Activated T-helper 1 cell treated with anti-CD3 and anti-CD28 coated beads, Interleukin-2, amount 50 U/mL, for 16 hours (primary cell): ENCODE measurements at places on chromosomes 6 and 20.

DNA sequence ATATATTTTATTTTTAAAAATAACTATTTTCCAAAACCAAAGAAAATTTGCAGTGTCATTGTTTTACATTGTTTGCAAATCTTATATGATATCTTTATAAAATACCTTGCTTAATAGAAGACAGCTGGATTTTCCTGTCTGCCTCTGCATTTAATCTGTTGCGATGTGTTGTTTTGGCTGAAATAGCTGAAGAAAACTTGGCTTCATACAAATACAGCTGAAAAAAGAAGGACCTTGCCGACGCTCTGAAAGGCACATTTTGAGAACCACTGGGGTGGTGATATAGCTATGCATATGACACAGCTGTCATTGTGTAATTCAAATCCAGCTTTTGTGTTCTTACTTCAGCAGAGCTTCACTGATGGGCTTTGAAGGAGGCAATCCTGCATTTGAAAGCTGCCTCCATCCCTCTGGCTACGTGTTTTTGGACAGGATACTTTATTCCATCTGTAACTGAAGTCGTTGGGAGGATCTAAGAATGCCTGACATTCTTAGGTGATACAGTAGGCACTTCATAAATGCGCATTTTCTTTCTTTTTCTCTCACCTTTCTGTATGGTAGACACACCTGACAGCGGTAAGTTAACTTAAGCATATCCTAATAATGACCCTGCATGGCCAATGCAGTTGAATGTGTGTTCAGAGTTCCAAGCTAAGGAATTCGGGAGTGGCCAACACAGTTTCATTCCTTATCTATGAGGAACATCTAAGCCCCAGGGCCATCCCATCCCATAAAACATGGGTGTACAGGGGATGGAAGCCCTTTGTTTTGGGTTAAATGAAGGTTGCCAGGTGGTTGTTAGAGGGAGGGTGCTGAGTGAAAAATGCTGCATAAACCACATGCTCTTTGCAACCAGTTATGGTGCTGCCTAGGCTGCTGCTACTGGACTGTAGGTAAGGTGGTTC is 213.0 kb downstream of the TFAP2A start:
- DNase-seq: no peak

GRCh38 chr20:48035961-48036731 is 250.9 kb upstream of the SULF2 start:
- no peak for DNase-seq

- no peak for DNase-seq
Measured at GRCh38 chr6:157514659-157515496, 133.9 kb downstream of the ZDHHC14 start.

- no peak for DNase-seq
Measured at GRCh38 chr20:3312940-3313682, 74.1 kb upstream of the SLC4A11 start.

- DNase-seq: no peak
Measured at GRCh38 chr6:151067684-151068596, 171.8 kb upstream of the AKAP12 start.

GRCh38 chr6:116059713-116060571 is 749 bp downstream of the FRK start:
- DNase-seq: no peak

- DNase-seq: no peak
Measured at GRCh38 chr6:133682506-133683307, 206.2 kb upstream of the TCF21 start.

GRCh38 chr20:44454306-44454963 is 21.2 kb upstream of the TTPAL start:
- DNase-seq: no peak

GRCh38 chr6:99091985-99092384 is 144.2 kb upstream of the FBXL4 start:
- no peak for DNase-seq

GRCh38 chr6:89404512-89404911 is 7.6 kb downstream of the RRAGD start:
- no peak for DNase-seq

DNA sequence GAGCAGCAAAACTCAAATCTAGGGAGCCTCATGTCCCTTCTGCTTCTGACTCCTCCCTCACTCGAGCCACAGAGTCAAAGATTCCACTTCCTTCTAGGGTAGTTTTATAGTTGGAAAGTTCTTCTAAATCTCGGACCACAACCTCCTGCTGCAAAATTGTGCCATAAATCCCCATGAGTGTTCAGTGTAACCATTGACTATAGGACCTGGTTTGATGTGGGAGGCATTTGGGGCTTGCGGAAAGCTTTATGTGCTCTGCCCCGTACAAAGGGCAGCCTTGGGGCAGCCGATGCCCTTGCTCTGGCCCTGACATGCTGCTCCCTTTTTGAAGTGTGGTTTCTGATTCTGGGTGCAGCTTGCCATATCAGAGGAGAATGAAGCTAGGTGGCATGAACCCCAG is 43.6 kb upstream of the IER3 start:
- DNase-seq: no peak

GRCh38 chr6:87088076-87088475 is 6.8 kb downstream of the CGA start:
- no peak for DNase-seq

GRCh38 chr6:21769405-21769861 is 175.9 kb downstream of the SOX4 start:
- DNase-seq: no peak

- no peak for DNase-seq
Measured at GRCh38 chr6:96304997-96305396, 216.6 kb upstream of the UFL1 start.

- no peak for DNase-seq
Measured at GRCh38 chr6:14545496-14545895, 427.9 kb downstream of the CD83 start.

GRCh38 chr6:37116326-37116725 is 53.6 kb upstream of the PIM1 start:
- no peak for DNase-seq

DNA sequence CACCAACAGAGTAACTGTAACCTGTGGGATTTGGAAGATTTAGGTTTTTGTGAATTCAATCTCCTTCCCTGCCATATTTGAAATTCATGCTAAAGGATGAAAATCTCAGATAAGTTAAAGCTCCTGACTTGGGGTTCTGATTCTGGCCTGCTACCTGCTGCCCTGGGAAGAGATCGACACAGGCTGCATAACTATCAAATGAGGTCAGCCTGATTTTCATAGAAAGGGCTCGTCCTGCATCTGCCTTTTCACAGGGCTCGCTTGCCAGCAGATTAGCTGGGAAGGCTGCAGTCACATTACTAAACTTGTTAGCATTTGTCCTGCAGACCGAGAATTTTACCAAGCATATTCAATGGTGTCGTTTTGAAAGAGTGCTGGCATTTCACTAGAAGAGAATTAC is 14.6 kb downstream of the GCLC start:
- DNase-seq: no peak

DNA sequence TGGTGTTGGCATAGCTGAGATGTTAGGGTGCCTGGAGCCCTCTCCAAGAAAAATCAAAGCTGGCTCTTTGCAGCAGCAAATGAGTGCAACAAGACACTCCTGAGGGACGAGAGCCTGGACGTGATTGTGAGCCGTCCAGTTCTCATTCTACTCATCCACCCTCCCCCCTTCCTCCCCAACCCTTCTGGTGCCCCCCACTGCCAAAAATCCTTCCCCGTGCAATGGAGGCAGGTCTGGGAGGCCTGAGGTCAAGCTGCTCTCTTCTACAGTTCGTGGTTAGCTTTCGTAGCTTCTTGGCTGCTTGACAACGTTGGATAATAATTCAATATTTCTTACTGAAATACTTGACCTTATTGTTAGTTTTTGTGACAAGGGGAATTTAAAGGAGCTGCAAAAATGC is 185.3 kb upstream of the SUPT3H start:
- no peak for DNase-seq

DNA sequence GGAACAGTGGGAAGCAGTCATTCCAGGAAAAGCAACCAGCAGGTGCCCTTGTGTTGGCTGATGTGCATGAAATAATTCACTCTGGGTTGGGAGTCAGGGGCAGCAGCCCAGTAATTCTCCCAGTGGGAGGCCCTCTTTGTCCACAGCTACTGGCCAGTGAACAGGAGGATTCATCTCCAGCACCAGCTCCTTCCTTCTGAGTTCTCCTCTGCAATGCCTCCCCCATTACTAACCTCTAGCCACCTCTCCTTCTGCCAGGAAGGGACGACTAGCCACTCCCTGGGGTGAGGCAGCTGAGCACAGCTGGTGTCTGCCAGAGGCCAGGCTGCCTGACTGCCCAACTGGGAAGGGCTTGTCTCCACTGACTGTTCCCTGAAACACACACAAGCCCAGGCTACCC is 12.5 kb upstream of the R3HDML start:
- no peak for DNase-seq

DNA sequence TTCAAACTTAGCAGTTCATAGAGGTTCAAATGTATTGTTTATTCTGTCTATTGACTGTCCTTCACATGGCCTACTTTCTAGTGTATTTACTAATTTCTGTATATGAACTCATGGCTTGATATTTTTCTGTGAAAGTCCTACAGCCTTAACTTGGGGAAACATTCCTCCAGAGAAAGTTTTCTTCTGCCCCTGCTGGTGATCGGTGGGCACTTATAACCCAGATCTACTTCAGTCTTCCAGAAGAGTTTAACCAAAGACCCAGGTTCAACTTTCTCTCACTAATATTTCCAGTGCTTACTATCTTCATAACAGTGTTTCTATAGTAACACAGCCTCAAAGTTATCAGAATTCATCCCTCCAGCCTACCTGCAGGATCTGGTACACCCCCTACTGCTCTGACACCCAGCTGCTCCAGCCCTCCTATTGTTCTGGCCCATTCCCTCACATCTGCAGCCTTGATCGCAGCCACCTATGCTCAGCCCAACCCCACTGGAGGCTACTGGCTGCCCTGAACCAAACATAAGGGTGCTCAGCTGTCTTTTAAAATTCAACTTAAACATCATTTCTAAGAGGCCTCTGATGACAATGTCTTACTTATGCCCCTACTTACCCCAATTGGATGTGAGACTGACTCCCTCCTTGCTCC is 72.3 kb downstream of the TBX18 start:
- no peak for DNase-seq

- DNase-seq: no peak
Measured at GRCh38 chr6:53635322-53635721, 30.2 kb downstream of the KLHL31 start.

- DNase-seq: no peak
Measured at GRCh38 chr20:11772226-11772730, 145.4 kb upstream of the BTBD3 start.

DNA sequence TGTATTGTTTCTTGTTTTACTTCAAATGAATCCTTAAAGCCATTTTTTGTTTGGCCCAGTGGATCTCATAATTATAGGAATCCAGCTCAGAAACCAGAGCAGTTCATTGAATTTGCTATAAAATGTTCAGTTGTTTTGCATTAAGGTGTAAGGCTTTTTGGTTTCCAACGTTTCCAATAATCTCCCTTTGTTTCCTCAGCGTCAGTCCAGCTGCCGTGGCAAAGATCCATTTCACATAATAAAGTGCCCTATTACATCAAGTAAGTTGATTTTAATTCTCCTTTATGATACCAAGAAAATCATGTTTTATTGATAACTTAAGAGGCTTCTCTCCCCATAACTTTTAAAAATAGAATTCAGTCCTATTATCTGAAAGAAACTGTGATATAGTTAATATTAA is 472.6 kb downstream of the UTRN start:
- DNase-seq: no peak

DNA sequence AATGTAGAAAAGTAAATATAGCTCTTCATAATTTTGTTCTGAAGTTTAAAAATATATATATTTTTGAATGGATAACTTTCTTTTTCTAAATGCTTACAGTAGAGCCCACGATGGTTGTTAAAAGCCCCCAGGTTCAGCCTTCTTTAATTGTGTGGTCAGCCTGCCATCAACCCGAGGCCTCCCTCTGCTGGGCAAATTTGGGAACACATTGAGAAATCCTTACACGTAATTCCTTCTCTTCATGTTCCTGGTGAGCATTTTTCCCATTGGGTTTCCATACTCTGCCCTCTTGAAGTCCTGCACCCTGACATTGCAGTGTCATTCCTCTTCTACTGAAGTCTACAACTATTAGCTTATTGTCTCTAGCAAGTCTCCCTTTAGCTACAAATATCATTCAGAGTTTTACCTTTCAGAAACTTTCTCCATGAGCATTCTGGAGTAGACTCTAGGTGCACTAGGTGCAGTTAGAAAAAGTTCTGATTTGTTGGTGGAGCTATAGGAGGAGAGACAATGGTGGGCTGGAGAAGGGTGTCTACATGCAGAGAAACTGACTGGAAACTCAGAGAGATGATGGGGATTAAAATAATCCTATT is 40.6 kb downstream of the TRIM38 start:
- no peak for DNase-seq

GRCh38 chr20:5145365-5146098 is 18.7 kb downstream of the CDS2 start:
- no peak for DNase-seq

DNA sequence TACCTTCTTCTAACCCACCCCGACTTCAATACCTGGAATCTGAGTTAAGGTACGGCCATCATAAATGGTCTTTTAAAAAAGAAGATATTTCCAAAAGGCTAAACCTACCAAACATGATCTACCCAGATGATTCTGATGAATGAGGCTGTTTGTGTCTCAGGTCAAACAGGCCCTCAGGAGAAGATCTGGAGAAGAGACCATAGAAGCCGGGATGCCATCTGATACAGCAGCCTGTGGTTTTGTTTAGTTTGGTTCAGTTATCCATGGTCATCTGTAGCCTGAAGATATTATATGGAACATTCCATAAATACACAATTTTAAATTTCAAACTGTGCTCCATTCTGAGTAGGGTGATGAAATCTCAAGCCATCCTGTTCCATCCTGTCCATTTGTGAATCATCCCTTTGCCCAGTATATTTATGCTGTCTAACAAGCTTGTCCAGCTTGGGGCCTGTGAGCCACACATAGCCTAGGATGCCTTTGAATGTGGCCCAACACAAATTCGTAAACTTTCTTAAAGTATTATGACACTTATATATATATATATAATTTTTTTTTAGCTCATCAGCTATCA is 4.0 kb upstream of the CAP2 start:
- DNase-seq: no peak

GRCh38 chr6:52533491-52533890 is 43.4 kb downstream of the TRAM2 start:
- no peak for DNase-seq

DNA sequence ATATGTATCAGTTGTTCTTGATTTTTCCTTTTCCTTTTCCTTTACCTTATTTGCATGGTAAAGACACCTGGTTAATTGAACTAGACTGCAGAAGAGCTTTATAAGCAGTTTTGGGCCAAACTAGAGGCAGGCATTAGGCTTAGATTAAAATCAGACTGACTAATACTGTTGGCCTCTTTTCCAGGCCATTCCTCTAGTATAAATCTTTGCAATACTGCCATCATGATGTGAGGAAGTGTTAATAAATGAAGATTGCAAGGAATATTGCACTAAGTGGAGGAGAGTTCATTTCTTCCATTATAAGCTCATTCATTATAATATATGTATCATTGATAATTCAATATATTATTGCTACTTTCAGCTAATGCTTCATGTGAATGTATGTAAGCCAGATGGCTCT is 163.8 kb downstream of the MMUT start:
- DNase-seq: no peak

DNA sequence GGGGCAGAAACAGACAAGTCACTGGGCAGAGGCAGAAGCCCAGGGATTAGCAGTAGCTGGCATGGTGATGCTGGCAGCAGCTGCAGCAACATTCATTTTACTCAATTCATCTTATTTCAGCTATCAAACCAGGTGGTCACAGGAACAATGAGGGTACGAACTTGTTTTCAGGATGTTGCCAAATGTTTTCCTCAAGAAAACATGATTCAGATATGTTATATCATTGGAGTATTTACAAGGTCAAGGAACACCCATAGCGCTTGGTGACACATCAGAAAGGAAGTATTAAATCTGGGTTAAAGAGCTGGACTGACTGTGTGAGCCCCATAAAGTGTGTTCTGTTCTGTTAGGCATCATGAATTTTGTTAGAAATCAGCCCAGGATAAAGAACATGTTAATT is 456.9 kb upstream of the ID4 start:
- DNase-seq: no peak
